Activated T-cell treated with anti-CD3 and anti-CD28 coated beads, Interleukin-2, amount 50 U/mL, for 48 hours (primary cell): ENCODE measurements at places on chromosomes 6 and 20.

DNA sequence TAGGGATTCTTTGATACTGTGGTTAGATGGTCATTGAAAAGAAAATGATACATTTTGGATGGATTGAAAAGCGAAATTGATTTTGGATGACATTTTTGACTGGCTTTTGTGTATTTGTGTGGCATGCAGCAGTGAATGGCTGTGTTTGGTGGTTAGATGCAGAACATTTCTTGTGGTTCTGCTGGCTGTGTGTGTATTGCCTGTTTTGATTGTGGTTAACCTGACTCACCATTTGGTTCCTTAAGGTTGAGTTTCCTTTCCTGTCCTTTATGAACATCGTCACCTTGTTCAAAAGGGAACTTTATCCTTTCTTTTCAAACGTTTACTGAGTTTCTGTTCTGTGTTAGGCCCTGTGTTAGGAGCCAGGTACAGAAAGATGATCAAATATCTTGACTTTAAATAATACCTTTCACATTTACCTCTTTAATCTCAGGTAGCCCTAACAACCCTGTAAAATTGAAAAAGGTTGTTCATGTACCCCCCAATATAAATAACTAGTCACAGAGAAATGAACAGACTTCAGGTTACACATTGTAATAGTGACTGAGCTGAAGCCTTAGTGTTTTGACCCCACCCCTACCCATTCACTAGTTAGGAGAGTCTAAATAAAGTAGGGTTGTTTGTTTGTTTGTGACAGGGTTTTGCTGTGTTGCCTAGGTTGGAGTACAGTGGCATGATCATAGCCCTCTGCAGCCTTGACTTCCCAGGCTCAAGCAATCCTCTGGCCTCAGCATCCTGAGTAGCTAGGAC lies 23.8 kb downstream of the ANKS1A start:
- peak; percentile 48 for DNase-seq

DNA sequence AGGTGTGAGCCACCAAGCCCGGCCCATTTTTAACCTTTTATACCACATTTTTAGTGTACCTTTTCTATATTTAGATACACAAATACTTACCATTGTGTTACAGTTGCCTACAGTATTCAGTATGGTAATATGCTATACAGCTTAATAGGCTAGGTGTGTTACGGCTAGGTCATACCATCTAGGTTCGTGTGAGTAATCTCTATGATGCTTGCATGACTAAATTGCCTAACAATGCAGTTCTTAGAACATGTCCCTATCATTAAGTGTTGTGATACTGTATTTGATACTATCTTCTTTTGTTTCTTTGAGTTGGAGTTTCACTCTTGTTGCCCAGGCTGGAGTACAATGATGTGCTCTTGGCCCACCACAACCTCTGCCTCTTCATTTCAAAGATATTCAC lies 387.7 kb upstream of the SASH1 start:
- no peak for DNase-seq

GRCh38 chr6:53161481-53162009 lies 12.9 kb upstream of the GCM1 start:
- no peak for DNase-seq

DNA sequence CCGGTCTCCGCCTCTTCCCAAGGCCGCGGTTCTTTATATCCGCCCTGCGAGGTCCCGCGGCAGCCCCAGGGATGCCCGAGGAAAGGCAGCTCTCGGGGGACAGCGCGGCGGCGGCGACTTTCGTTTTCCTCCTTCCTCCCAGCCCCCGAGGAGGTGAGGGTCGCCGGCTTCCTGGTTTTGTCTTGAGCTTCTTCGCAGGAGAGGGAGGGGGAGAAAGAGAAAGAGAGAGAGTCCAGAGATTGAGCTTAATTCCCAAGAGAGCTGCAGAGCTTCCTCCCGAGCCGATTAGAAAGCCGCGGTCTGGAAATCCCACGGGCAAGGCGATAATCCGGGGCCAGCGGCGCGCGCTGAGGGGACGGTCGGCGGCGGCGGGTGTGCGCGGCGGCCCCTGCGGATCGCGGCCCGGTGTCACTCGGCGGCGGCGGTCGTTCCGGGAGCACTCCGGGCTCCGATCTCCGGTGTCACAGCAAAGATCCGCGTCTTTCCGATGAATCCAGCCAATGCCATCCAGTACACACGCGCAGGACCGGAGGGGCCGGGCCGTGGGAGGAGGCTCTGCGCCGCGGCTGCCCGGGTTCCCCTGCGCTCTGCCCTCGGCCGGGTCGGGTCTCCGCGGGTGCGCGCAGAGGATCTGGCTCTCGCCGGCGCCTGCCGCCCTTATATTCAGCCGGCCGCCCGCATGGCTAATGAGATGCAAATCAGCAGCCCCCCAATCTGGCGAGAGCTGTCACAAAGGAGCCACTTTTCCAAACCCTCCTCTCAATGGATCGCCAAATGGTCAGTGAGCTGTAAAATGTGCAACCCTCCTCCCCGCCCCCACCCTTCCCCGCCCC lies at the start of gene DLL1:
DLL1 (minus strand) TSS at position 783 of the 833 bp plus-strand sequence. CDS start 939 bp downstream, outside the sequence.
- DNase-seq, result peak; percentile 46

DNA sequence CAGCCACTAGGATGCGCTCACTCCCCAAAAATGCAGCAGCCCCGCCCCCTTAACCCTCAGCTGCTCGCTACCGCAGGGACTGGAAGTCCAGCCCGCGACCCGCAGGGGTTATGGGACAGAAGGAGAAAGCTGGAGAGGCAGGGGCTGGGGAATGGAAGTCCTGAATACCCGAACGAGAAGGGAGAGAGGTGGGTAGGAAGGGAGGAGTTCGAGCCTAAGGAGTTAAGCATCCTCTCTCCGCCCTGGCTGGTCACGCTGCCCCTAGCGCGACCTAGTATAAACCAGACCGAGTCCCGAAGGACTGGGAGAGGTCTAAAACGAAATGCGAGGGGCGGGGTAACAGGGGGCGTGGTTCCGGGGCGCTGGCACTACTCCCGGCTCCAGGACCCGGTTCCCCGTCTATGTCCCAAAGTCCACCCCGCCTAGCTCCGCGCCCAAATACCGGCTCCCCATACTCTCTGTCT lies 448 bp upstream of the DDAH2 start:
- peak; percentile 87 for DNase-seq

GRCh38 chr6:10793695-10794094 lies 44.6 kb downstream of the MAK start:
- no peak for DNase-seq

- DNase-seq, result no peak
Observed at GRCh38 chr6:71119560-71119959, 162.7 kb upstream of the B3GAT2 start.

- no peak for DNase-seq
Observed at GRCh38 chr6:6590530-6590929, 2.0 kb downstream of the LY86 start.

- no peak for DNase-seq
Observed at GRCh38 chr6:18393698-18394097, 6.5 kb downstream of the RNF144B start.

GRCh38 chr6:2792330-2793110 lies 27.3 kb downstream of the WRNIP1 start:
- DNase-seq, result no peak

DNA sequence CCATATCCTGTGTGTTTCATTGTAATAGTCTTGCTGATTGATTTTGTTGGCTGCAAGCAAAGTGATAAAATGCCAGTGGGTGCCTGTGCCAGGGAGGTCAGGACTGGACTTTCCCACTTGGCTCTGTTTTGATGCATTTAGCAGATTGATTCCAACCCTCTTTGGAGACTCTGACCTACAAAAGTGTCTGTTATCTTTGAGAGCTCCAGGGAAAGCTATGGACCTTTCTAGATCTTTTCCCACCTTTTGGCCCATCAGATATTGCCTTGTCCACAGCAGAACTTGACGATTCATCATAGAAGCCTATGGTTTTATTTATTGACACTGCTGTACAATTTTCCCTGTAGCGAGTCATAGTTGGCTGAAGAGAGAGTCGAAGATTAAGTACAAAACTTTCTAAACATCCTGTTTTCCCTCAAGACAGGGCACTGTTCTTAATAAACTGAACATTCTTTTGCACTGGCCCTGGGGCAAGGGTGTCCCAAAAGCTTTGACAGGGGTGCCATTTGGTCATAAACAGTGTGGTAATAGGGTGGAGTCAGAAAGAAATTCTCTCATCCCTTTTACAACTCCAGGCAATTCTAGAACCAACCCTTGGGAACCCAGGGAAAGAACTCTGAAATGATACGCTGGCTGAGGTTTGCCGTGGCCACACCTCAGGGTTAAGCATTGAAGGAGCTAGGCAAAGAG lies 53.7 kb downstream of the E2F3 start:
- DNase-seq, result no peak

- DNase-seq, result no peak
Observed at GRCh38 chr6:133630651-133631050, 258.3 kb upstream of the TCF21 start.

DNA sequence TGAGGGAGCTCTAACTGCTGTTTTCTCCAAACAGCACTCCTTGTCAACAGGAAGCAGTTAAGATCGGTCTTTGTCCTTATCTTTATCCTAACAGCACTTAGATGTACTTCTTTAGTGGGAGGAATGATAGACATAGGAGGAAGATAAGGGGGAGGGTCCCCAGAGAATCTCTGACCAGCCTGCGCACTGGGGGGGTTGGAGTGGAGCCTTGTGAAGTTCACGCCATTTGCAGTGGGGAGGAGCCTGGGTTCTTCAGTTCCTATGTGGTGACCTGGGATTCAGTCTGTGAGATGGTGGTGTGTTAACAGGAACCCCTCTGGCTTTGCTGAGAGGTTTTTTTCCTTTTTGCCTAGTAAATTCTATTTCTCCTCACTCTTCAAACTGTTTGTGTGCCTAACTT lies 18.1 kb upstream of the ASCC3 start:
- DNase-seq, result no peak

DNA sequence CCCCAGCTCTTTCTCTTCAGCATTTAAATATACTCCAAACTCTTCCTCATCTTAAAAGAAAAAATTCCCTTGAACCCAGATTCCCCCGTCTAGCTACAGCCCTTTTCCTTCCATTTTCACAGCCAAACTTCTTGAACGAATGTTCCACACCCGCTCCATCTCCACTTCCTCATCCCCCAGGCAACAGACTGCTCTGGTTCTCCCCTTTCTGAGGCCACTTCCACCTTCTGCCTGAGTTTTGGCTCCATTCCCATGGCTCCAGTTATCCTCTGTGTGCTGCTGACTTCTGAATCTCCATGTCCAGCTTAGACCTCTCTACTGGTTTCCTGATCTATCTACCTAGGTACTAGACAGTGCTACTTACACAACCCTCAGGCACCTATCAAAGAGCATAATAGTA lies 106.4 kb downstream of the RALGAPA2 start:
- no peak for DNase-seq

- no peak for DNase-seq
Observed at GRCh38 chr20:38789503-38790199, 15.8 kb upstream of the PPP1R16B start.

GRCh38 chr20:58550275-58551059 lies 35.3 kb upstream of the APCDD1L start:
- no peak for DNase-seq

GRCh38 chr6:85137865-85138264 lies 312.0 kb upstream of the NT5E start:
- DNase-seq, result no peak

GRCh38 chr6:136171231-136171630 lies 78.9 kb downstream of the MTFR2 start:
- no peak for DNase-seq

DNA sequence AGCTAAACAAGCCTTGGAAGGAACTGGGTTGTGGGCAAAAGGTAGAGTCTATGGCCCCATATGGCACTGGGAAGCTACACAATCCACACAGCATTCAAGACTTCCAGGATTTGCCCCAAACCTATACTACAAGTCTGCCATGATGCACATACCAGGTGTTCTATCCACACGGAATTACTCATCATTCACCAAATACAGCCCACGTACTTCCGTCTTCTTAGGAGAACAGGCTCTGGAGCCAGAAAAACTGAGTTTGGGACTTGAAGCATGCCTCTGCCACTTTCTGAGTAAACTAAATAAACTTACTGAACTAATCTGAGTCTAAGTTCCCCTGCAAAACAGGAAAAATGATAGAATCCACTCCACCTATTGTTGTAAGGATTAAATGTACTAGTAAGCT lies 28.6 kb downstream of the RIMS4 start:
- DNase-seq, result no peak

DNA sequence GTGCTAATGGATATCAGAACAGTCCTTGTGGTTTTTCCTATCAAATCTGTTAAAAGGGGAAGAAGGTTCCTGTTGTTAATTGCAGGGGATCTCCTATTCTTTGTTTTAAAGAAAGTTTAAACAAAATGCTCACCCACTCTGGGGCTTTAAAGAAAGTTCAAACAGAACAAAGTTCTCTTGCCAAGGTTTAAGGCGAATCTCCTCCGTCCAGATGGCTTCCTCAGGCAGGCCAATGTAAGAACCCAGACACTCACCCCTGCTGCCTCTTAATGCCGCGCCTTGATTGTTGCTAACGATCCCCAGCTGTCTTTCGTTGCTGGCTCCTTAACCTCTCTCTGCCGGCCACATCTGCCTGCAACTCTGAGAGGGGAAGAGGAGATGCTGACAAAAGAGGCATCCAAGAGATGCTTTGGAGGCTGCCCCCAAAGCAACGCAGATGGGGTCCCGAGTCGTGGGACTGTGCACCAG lies 235.0 kb upstream of the PRDM1 start:
- DNase-seq, result no peak

- no peak for DNase-seq
Observed at GRCh38 chr6:8588176-8588575, 152.8 kb upstream of the SLC35B3 start.

DNA sequence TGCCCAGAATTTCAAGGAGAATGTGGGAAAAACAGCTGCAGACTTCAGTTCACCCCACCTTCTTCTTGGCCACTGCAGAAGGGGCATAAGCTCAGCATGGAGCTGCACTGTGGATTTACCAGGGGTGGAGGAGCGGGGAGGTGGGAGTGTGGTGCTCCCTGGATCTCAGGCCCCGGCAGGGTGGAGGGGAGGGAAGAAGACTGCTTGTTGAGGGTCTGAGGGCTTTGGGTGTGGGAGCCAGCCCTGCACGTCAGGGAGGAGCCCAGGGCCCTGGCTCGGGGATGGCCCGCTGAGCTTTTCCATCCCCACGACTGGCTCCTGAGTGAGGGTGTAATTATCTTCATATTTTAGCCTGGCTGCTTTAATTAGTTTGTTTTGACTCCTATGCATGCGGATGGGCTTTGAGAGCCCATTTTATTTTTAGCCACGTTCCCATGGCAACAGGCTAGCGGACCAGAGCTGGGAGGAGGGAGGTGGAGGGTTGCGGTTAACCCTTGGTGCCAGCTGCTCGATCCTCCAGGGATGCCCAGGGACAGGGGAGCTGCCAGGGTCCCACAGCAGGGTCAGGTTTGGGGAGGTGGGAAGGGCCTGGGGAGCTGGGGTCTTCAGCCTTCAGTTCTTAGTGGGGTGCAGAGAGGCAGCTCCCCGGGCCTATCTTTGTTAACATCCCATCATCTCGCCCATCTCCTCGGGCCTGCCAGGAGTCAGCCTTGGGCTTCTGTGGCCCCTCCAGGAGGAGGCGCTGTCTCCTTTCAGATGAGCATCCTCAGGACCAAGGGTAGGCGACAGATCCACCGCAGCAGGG lies 68.2 kb downstream of the RAB44 start:
- DNase-seq, result peak; percentile 87

- no peak for DNase-seq
Observed at GRCh38 chr6:155142168-155143028, 121.4 kb upstream of the CLDN20 start.

- no peak for DNase-seq
Observed at GRCh38 chr6:2596222-2596621, 154.5 kb downstream of the MYLK4 start.
